ENCODE measurements at places on chromosomes 16 and 17. TPM values are rescaled to one million over a fixed set of nuclear protein-coding genes. Genes with fewer than 3 reads are reported as not detected.

DNA sequence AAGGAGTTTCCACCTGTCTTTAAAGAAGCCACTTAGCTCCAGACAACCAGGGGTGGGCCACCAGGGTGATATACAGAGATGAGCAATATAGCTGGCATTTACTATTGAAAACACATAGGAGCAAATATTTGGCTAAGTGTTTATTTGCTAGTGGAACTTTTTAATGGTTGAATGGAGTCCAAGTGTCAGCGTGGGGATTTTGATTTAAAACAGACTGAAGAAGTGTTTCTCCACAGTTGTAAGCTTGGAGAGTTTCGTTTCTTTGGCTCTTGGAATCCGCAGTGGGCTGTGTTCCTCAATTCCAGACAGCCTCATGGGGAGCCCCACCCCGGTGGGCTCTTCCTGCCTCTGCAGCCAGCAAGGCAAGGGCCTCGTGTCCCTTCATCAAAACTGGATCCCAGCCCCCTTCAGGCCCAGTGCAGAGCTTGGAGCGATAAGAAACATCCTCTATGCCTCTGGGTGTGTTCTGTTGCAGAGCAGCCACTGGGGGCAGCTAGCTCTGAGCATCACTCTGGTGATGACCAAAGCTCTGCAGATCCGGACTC lies 36.1 kb downstream of the NOG start:
- DNase-seq, result no peak

ZCCHC14 gene
- 28.1 TPM for total RNA-seq

DNA sequence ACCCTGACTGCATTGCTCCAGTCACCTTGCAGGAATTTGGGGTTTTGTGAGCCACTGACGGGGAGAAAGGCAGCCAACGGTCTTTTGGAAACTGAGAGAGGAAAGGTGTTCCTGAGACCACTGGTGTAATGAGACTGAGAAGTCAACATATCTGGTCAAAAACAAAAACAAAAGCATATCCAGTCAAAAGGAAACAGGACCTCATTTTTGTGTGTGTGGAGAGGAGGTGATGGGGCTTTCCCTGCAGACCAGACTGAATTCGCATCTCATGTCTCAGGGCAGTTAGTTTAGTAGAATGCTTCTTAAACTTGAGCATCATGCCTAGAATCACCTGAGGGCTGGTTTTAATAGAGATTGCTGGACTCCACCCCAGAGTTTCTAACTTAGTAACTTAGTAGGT lies 198.4 kb downstream of the COPRS start:
- DNase-seq, result no peak

ARSG gene
- 2.1 TPM for total RNA-seq

CMTM1 gene
- not detected for total RNA-seq

- DNase-seq, result no peak
These were observed 14.2 kb upstream of the ST6GALNAC2 start for GRCh38 chr17:76599694-76600460.

GRCh38 chr17:2083613-2084035 lies 28.7 kb downstream of the HIC1 start:
- DNase-seq, result no peak

DNA sequence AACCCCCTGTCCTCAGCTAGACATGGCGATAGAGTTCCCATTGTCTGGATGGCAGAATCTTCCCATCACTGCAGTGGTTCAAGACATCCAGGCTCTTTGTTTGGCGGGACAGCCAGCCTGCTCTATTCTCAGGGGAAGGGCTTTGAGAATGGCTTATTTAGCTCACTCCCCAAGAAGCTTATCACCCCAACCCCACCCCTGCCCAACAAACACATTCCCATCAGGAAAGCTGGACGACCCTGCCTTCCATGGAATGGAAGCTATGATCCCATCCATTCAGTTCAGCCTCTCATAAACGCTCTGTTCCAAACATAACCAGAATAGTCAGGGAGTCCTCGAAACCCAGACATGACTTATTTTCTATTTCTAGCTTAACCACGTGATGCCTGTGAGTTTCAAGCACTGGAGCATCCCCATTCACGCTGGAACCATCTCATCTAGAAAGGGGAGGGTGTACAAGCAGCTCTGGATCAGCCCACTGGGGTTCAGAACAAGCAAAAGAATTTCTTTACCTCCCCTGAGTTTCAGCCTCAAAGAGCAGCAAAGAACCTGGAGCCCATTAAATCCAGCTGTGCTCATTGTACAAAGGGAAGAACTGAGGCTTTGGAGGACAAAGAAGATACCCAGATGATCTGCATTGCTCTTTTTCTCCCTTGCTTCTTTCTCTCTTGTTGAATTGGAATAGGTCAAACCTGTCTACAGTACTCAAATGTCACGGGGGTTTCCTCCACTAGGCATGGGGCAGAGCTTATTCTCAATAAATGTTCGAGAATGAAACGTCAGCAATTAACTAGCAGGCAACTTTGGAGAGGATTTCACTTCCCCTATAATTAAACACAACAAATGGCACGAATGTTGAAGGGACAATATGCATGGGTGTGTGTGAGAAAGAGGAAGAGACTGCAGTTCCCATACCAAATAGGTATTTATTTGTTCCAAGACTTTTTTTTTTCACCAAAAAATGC lies 93.1 kb downstream of the XYLT1 start:
- no peak for DNase-seq

TRIM16 gene
- 12.4 TPM for total RNA-seq

GRCh38 chr17:16439303-16439791 lies 24.0 kb downstream of the TRPV2 start:
- peak; percentile 32 for DNase-seq

KCNJ12 gene
- 0.94 TPM for total RNA-seq

DNA sequence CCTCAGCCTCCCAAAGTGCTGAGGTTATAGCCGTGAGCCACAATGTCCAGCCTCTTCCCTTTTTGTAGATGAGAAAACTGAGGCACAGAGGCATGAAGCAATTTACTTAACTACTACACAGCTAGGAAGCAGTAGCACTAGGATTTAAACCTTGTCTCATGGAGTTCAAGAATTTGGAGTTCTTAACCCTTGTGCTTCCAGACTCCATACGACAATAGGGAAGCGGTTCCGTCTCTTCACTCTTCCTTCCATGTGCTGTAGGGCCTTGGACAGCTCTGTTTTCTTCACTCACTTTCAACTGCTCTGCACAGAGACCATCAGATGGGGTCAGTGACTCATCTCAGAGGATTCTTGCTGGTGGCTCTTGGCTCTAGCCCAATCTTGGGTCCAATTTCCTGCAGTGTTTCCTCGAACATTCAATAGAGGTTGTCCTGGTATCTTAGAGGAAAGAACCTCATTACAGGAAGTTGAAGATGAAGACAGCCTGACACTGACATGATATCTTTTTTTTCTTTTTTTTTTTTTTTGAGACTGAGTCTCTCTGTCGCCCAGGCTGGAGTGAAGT lies 19.3 kb downstream of the ITGAL start:
- no peak for DNase-seq

Measured in Peyer's patch (tissue), 4 donors.